ENCODE measurements at places on chromosomes 7 and 10. TPM values are rescaled to one million over a fixed set of nuclear protein-coding genes. Genes with fewer than 3 reads are reported as not detected.

Gene MKRN1
- 64.8 TPM for total RNA-seq

Gene NET1
- 58.3 TPM for total RNA-seq

Gene ACTL6B
- total RNA-seq: not detected

Gene JAKMIP3
- 0.79 TPM for total RNA-seq

Gene SEMA4G
- total RNA-seq: 9.2 TPM

Gene AOC1
- not detected for total RNA-seq

Gene OR6V1
- not detected for total RNA-seq

Gene GIMAP6
- total RNA-seq: not detected

Gene FAM25G
- total RNA-seq: not detected

Gene JCAD
- total RNA-seq: 21.3 TPM

Gene ITIH5
- total RNA-seq: 0.14 TPM

Gene HPS1
- 28.1 TPM for total RNA-seq

Gene ATOH7
- total RNA-seq: 0.21 TPM

Gene ATP6V0E2
- total RNA-seq: 65.2 TPM

Gene PRTFDC1
- total RNA-seq: 16.6 TPM

Gene CPEB3
- total RNA-seq: 0.51 TPM

Gene UTF1
- total RNA-seq: not detected

Gene FKBP9
- total RNA-seq: 109 TPM

Gene ANXA8L1
- 97.3 TPM for total RNA-seq

Gene PTPRZ1
- not detected for total RNA-seq

Gene SLC16A9
- total RNA-seq: 0.07 TPM

Gene PPP1R17
- not detected for total RNA-seq

Gene NHLRC2
- total RNA-seq: 7.5 TPM

Gene MBL2
- not detected for total RNA-seq

Gene PBLD
- 3.2 TPM for total RNA-seq

Gene LIPM
- not detected for total RNA-seq

Gene OPN1SW
- total RNA-seq: not detected

Gene RSPH10B
- total RNA-seq: not detected

Gene PAX2
- total RNA-seq: 0.18 TPM

Gene PARP12
- 18.2 TPM for total RNA-seq

Gene HABP2
- total RNA-seq: 0.14 TPM

Gene MMP21
- not detected for total RNA-seq

Gene MSS51
- 0.48 TPM for total RNA-seq

Gene PSMA2
- 152 TPM for total RNA-seq

Gene NRG3
- total RNA-seq: not detected

Gene OR2A12
- not detected for total RNA-seq

Gene SYNPO2L
- total RNA-seq: 0.02 TPM

Gene PRXL2A
- total RNA-seq: 44.8 TPM

Gene FXYD4
- total RNA-seq: not detected

Gene C10orf62
- not detected for total RNA-seq

Measured in A549 treated with dexamethasone at 1 μM for 4 hours (cell line).